ENCODE measurements at places on chromosomes 2 and 18.

DNA sequence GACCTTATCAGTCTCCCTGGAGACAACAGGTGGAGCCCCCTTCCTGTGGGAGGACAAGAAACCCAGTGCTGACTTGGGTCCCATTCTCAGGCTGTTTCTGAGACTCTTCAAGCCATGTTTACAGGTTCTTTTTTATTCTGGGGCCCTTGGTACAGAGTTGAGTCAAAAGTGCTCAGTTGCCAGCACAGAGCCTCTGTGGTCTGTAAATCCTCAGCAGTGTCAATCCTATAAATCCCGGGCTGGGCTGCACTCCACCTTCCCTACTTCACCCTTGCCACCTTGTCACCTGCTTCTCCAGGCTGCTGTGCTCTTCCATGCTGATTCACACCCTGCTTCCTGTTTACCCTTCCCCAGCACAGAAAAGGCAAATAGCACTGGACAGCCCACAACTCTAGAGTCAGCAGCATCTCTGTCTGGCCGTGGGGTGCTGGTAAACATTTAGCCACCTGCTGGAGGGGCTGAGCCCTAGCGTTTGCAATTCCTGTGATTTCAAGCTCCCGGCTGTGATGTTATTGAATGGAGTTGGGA lies 74.7 kb downstream of the TNFRSF11A start:
- no peak for DNase-seq

DNA sequence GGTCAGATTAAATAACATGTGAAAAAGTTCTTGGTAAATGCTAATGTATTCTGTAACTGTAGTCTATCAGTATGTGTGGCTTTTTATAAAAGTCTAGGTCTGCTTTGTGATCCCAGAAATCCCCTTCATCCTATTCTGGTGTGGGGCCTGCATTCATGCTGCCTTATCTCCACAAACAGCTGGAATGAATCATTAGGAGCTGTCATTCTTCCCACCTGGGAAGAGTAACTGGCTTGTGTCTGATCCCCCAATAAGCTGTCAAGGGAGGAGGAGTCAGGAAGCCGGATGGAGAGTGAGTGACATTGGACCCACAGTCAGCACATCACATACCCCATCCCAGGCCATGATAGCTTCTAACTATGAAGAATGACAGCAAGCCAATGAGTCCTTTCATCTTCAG lies 81.1 kb upstream of the EPHA4 start:
- DNase-seq, result no peak

DNA sequence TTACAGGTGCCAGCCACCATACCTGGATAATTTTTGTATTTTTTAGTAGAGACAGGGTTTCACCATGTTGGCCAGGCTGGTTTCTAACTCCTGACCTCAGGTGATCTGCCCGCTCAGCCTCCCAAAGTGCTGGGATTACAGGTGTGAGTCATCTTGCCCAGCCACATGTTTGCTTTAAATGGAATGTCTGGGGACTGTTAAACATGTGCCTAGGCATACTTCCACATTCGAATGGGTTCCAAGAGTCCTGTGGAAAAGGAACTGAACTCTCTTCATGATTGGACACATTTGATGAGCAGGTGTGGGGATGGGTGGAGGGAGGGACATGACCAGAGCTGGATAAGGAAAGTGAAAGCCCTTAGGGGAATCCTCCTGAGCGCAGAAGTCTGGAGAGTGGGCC lies 58.4 kb upstream of the GREB1L start:
- DNase-seq, result no peak

DNA sequence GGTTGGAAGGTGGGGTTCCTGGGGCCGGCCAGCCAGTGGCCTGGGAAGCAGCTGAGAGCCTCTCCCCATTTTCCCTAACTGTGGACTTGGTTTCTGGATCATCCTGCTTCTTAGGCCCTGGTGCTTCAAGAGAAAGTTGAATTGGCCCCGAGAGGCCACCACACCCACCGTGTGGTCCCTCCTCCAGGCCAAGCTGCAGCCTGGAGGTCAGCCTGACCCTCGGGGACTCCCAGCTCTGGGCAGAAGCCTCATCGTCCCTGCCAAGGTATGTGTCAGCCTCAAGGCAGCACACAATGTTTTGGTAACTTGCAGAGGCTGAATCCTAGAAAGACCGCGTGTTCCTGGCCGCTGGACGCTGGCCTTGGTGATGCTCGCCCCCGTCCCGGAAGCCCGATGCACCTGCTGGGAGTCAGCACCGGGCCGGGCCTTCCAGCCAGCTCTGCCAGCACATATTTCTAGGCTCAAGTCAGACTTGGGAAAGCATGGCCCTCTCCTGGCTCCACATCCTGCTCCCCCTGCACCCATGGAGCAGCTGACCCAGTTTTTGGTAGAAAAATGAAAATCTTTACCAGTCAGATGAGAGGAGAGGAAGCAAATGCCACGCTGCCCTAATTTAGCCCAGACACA lies 72.6 kb downstream of the ACTR2 start:
- DNase-seq, result no peak

- no peak for DNase-seq
Observed at GRCh38 chr2:215693193-215693998, 257.5 kb upstream of the FN1 start.
